ENCODE measurements at places on chromosomes 2 and 18.

GRCh38 chr2:33246432-33246831 is 230.0 kb upstream of the RASGRP3 start:
- no peak for DNase-seq

DNA sequence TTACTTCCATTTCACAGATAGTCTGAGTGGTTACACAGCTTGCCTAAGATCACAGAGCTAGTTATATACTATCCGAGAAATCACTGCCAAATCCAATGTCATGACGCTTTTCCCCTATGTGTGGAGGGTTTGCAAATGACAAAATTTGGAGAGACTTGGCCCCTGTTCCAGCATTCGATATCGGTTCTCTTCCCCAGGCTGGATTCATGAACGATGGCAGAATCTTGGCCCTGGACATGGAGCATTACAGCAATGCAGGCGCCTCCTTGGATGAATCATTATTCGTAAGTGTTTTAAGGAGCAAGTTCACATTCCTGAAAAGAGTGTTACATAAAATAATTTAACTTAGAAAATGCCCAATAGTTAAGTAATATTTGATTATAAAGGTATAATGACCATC is 55.1 kb downstream of the AOX1 start:
- DNase-seq = no peak

DNA sequence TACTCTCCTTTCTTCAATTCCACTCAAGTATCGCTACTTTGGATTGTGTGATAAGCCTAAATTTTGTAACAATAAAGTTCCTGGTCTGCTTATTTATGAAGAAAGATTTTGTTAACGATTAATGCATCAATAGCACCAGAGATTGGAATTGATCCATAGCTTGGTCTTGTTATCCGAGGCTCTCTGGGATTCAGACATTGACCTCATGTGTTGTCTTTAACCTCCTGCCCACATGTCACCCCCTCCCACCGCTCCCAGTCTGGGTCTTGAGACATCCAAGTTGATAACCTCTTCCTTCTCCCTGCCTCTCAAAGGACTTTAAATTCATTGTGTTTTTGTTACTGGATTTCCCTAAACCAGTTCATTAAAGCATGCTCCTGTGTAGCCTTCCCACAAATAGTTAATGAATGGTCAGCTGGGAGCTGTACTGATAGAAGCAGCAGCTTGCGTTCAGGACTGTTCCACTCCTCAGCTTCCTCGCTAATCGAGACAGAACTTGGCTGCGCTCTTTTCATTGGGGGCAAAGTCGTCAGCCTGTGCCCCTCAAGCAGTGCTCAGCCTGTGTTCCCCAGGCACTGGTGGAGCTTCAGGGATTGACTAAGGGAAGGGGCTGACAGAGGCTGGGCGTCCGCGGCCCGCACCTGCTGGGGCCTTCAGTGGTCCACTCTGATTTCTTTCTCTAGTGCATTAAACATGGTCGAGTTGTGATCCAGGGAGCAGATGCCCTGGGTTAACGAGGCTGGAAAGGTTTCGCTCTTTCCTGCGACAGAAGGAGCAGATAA is 18.9 kb downstream of the ASB1 start:
- DNase-seq = no peak

DNA sequence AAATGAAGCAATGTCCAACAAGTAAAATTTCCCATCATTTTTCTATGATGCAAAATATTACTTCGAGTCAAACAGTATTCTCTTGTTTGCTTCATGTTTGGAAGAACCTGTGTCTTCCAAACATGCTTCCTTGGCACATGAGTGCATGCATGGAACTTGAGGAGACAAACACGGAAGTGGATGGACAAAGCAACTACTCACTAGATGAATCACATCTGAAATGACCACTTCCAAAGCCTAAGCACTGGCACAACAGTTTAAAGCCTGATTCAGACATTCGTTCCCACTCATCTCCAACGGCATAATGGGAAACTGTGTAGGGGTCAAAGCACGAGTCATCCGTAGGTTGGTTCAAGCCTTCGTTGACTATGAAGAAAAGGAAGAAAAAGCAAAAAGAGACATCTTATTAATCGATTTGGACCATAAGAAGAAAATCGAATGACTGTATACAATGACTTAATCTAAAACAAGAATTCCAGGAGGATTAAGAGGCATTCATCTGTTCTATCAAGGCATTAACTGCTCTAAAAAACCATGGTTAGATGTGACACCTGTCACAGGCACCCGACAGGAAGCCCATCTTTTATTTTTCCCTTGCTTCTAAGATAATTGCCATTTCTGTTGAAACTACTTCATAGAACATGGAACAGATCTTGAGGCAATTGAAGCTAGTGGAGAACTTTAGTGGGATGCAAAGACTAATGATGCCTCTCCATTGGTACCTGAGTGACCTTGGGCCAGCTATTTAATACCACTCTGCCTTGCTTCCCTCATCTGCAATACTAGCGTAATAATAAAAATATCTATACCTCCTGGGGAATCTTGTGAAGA is 56.0 kb downstream of the ATIC start:
- no peak for DNase-seq

- no peak for DNase-seq
Measured at GRCh38 chr2:12062053-12062395, 315.6 kb downstream of the LPIN1 start.

- no peak for DNase-seq
Measured at GRCh38 chr2:162085090-162085891, 11.3 kb upstream of the DPP4 start.
